ENCODE measurements at places on chromosomes 6 and 20. TPM values are rescaled to one million over a fixed set of nuclear protein-coding genes. Genes with fewer than 3 reads are reported as not detected.

DNA sequence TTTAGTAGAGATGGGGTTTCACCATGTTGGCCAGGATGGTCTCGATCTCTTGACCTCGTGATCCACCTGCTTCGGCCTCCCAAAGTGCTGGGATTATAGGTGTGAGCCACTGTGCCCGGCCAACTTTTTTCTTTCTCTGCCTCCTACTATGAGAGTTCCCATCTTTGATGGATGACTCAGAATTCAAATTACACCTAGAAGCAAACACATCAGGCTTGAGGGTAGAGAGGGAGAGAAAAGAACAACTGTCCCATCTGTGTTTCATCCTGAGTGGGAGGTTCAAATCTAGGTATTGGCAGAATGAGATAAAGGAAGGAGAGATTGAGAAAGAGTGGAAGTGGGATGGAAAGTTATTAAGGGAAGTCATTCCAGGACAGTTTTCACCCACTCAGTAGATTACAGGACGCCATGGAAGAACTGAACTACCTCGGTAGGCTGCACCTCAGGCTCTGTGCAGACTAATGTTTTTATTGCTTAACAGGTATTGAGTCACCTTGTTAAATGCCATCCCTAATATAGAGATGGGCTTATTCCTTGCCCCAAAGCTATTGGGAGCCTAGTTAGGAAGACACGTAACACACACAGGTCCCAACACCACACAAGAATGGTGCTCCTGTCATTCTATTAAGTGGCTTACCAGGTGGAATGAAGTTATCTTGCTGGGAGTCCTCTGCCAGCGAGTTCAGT, 275.7 kb downstream of the SOX4 start:
- H3K27ac ChIP-seq: peak overlapping the region; percentile 68
- no peaks in the 10 kb centered on the region for H3K36me3 ChIP-seq
- H3K4me1 ChIP-seq: no peaks in the 10 kb centered on the region

The CCN2 gene
- 91.1 TPM for total RNA-seq

- H3K4me3 ChIP-seq: no peak overlapping the region
- no peak overlapping the region for H3K27ac ChIP-seq
- no peaks in the 10 kb centered on the region for H3K36me3 ChIP-seq
- no peaks in the 10 kb centered on the region for H3K4me1 ChIP-seq
Observed at GRCh38 chr20:22544462-22544861, 39.9 kb downstream of the FOXA2 start.

The HLA-DRA gene
- total RNA-seq: 238 TPM

DNA sequence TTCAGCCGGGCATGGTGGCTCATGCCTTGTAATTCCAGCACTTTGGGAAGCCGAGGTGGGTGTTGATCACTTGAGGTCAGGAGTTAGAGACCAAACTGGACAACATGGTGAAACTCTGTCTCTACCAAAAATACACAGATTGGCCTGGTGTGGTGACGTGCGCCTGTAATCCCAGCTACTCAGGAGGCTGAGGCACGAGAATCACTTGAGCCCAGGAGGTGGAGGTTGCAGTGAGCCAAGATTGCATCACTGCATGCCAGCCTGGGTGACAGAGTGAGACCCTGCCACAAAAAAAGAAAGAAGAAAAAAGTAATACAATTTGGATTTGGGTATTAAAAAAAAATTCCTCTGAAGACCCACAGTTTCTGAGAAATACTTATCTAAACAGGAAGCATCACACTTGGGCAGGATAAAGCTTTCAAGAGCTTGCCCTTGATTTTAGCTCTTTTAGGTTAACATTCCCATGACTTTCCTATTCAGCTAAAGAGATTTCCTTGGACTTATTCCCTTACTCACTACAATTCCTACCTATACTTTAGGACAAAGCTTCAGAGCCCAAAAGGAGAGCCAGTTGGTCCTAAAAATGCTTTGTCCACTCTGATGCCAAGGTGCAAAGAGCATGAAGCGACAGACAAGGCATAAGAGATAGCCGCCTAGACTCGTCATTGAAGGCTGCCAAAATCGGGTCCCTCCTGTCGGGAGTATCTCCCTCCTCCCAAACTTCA, 1.9 kb downstream of the ELOVL2 start:
- H3K4me3 ChIP-seq: no peak overlapping the region
- H3K36me3 ChIP-seq: no peaks in the 10 kb centered on the region
- no peak overlapping the region for H3K27ac ChIP-seq
- no peak for DNase-seq

DNA sequence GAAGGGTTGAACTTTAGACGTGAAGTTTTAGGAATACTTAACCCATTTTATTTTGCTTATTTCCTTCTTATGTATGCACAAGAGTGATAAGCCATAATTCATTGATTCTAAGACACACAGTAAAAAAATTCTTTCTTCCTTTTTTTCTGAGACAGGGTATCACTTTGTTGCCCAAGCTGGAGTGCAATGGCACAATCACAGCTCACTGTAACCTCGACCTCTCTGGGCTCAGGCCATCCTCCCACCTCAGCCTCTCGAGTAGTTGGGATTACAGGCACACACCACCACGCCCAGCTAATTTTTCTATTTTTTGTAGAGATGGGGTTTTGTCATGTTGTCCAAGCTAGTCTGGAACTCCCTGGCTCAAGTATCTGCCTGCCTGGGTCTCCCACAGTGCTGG, 116.6 kb upstream of the RNF24 start:
- H3K4me3 ChIP-seq: no peak overlapping the region
- H3K36me3 ChIP-seq: no peaks in the 10 kb centered on the region
- no peak for DNase-seq
- H3K27ac ChIP-seq: no peak overlapping the region

- no peak overlapping the region for H3K4me3 ChIP-seq
- DNase-seq: no peak
- H3K4me1 ChIP-seq: no peaks in the 10 kb centered on the region
Observed at GRCh38 chr6:13397359-13398068, 69.2 kb upstream of the TBC1D7 start.

All from breast epithelium (tissue), 4 donors.